ENCODE measurements at places on chromosomes 11 and 22.

DNA sequence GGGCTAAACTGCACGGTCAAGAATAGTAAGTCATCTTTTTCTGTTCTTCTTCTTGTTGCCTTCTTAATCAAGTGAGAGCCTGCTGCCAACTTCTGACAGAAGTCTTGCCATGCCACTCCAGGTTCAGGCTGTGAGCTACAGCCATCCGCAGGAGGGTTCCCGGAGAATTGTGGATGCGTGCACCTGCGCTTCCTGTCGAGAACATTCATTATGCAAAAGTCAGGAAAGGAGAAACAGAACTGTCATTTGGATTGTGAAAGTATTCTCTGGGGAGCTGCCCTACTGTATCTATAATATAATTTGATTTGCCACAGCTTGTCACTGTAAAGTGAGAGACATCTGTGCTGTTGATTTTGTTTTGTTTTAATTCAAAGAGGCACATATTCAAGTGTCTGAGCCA lies 12.3 kb downstream of the IL17RA start:
- no peak overlapping the region for H3K4me3 ChIP-seq
- no peaks in the 10 kb centered on the region for H3K27me3 ChIP-seq
- H3K4me1 ChIP-seq, result peaks cover 77% of the 10 kb centered on the region
- DNase-seq, result no peak
- H3K27ac ChIP-seq, result no peak overlapping the region

DNA sequence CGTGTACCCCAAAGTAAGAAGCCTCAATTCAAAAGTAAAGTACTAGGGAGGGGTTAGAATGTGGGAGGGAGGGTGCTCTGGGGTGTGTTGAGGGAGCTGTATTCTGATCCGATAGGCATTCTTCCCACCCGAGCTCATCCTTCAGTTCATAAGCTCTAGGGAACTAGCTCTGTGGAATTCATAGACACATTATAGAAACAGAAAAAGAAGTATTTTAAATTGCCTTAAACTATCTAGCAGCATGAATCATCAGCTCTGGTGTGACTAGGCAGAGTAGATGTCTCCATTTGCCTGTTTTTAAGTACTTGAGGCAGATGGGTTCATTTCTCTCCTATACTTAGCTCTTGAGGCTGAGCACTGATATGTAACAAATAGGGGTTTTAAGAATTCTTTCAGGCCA lies 7.3 kb upstream of the SGSM3 start:
- DNase-seq, result no peak
- H3K36me3 ChIP-seq, result peaks cover 56% of the 10 kb centered on the region
- peaks cover 4% of the 10 kb centered on the region for H3K4me1 ChIP-seq
- H3K27me3 ChIP-seq, result no peaks in the 10 kb centered on the region
- H3K4me3 ChIP-seq, result no peak overlapping the region

- no peak overlapping the region for H3K27ac ChIP-seq
- peaks cover 4% of the 10 kb centered on the region for H3K4me1 ChIP-seq
- no peak for DNase-seq
- H3K36me3 ChIP-seq, result no peaks in the 10 kb centered on the region
- no peak overlapping the region for H3K4me3 ChIP-seq
- peaks cover 4% of the 10 kb centered on the region for H3K27me3 ChIP-seq
Measured at GRCh38 chr11:86499723-86500129, 125.0 kb downstream of the CCDC81 start.

GRCh38 chr11:57322256-57323166 lies 2.2 kb downstream of the TNKS1BP1 start:
- H3K4me3 ChIP-seq, result peak overlapping the region; percentile 29
- peak; percentile 15 for DNase-seq

GRCh38 chr11:58923300-58923788 lies 15.9 kb upstream of the GLYATL1 start:
- H3K27me3 ChIP-seq, result peaks cover 5% of the 10 kb centered on the region
- no peaks in the 10 kb centered on the region for H3K36me3 ChIP-seq
- peaks cover 19% of the 10 kb centered on the region for H3K4me1 ChIP-seq
- H3K27ac ChIP-seq, result no peak overlapping the region

- no peak for DNase-seq
Measured at GRCh38 chr11:59523541-59523940, 12.2 kb downstream of the OR4D9 start.

- no peak overlapping the region for H3K27ac ChIP-seq
- H3K36me3 ChIP-seq, result no peaks in the 10 kb centered on the region
- no peak overlapping the region for H3K4me3 ChIP-seq
- H3K4me1 ChIP-seq, result peaks cover 6% of the 10 kb centered on the region
- no peak for DNase-seq
- H3K27me3 ChIP-seq, result peaks cover 4% of the 10 kb centered on the region
Measured at GRCh38 chr11:76791861-76792260, 8.7 kb downstream of the TSKU start.

GRCh38 chr22:41425660-41426365 lies 20.8 kb downstream of the TOB2 start:
- H3K36me3 ChIP-seq, result peaks cover 22% of the 10 kb centered on the region
- H3K4me3 ChIP-seq, result no peak overlapping the region
- peak overlapping the region; percentile 78 for H3K27ac ChIP-seq
- H3K27me3 ChIP-seq, result no peaks in the 10 kb centered on the region

- no peak overlapping the region for H3K4me3 ChIP-seq
- H3K27ac ChIP-seq, result no peak overlapping the region
- H3K4me1 ChIP-seq, result no peaks in the 10 kb centered on the region
- DNase-seq, result no peak
- H3K36me3 ChIP-seq, result no peaks in the 10 kb centered on the region
- H3K27me3 ChIP-seq, result peaks cover 10% of the 10 kb centered on the region
Measured at GRCh38 chr11:134556186-134556585, 144.1 kb upstream of the B3GAT1 start.

DNA sequence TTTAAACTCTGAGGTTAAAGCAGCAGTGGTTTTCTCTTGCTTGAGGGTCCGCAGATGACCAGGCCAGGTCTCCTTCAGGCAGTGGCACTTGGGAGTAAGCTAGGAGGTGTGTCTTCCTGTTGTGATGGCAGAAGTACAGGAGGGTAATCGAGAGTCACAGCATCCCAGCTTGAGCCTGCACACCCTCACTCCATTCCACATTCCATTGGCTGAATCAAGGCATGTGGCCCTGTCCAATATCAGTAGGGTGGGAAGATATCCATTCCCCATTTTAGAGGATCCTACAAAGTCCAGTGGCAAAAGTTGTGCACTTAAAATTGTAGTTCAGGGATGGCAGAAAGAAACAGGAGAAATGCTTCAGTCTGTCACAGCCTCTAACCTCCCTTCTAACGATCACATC lies 23.3 kb downstream of the OSBP2 start:
- no peaks in the 10 kb centered on the region for H3K27me3 ChIP-seq

GRCh38 chr11:69137151-69137844 lies 18.4 kb upstream of the SMIM38 start:
- H3K4me3 ChIP-seq, result no peak overlapping the region
- no peak overlapping the region for H3K27ac ChIP-seq
- H3K4me1 ChIP-seq, result peaks cover 6% of the 10 kb centered on the region
- H3K27me3 ChIP-seq, result no peaks in the 10 kb centered on the region

GRCh38 chr11:12749442-12749841 lies 75.2 kb downstream of the TEAD1 start:
- H3K4me1 ChIP-seq, result no peaks in the 10 kb centered on the region
- H3K4me3 ChIP-seq, result no peak overlapping the region
- H3K27ac ChIP-seq, result no peak overlapping the region
- peaks cover 20% of the 10 kb centered on the region for H3K27me3 ChIP-seq

DNA sequence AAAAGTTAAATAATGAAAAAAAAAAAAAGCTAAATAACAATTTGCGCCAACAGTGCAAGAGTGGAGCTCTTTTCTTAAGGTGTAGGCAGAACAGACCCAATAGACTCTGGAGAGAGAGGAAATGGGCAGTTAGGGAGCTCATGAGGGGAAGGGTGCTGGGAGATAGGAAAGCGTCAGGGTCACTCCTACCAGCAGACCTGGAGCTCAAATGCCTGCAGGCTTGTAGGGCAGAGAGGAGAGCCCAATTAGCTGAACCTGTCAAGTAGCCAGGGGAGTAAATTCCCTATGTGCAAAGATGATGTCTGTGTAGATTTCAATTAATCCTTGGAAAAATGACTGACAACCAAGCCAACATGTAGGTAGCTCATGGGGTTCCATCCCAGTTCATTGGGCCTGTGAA lies 73.0 kb downstream of the RAB30 start:
- H3K36me3 ChIP-seq, result peaks cover 24% of the 10 kb centered on the region
- H3K27me3 ChIP-seq, result no peaks in the 10 kb centered on the region
- peaks cover 72% of the 10 kb centered on the region for H3K4me1 ChIP-seq
- no peak overlapping the region for H3K4me3 ChIP-seq

- DNase-seq, result no peak
- H3K36me3 ChIP-seq, result no peaks in the 10 kb centered on the region
- no peak overlapping the region for H3K4me3 ChIP-seq
Measured at GRCh38 chr11:109772892-109773291, 320.3 kb upstream of the ZC3H12C start.

DNA sequence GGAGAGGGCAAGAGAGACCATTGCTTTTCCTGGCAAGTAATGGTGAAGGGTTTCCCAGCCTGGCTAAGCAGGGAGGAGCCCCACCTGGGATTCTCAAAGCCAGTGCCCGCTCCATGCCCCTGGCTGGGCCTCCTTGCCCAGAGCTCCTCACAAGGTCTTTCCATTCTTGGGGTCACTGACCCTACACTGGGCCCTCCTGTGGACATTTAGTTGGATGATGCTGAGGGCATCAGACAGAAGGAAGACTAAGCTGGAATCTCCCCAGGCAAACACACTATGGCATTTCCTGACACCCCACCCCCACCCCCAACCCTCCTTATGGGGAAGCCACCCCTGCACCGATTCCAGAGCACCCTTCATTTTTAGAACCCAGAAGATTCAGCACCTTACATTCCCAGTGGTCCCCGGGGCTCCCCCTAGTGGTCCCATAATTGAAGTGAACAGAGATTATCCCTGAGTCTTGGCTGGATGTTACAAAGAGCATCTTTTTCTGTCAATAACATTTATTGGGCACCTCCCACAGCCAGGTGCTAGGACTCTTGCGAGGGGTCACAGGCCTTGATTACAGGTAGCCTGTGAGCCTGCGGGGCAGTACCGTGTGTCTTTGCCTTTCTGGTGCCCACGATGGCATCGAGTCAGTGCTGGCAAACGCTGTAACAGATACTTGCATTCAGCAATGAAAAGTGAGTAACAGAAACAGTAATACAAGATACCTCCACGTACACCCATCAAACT lies 548.5 kb downstream of the BUD13 start:
- DNase-seq, result peak; percentile 18
- no peaks in the 10 kb centered on the region for H3K36me3 ChIP-seq
- H3K27ac ChIP-seq, result no peak overlapping the region
- peaks cover 24% of the 10 kb centered on the region for H3K27me3 ChIP-seq
- no peaks in the 10 kb centered on the region for H3K4me1 ChIP-seq
- no peak overlapping the region for H3K4me3 ChIP-seq

- no peak for DNase-seq
- H3K4me1 ChIP-seq, result peaks cover 5% of the 10 kb centered on the region
- no peak overlapping the region for H3K4me3 ChIP-seq
- peaks cover 15% of the 10 kb centered on the region for H3K27me3 ChIP-seq
- no peaks in the 10 kb centered on the region for H3K36me3 ChIP-seq
Measured at GRCh38 chr11:111093061-111093460, 152.5 kb upstream of the POU2AF2 start.

DNA sequence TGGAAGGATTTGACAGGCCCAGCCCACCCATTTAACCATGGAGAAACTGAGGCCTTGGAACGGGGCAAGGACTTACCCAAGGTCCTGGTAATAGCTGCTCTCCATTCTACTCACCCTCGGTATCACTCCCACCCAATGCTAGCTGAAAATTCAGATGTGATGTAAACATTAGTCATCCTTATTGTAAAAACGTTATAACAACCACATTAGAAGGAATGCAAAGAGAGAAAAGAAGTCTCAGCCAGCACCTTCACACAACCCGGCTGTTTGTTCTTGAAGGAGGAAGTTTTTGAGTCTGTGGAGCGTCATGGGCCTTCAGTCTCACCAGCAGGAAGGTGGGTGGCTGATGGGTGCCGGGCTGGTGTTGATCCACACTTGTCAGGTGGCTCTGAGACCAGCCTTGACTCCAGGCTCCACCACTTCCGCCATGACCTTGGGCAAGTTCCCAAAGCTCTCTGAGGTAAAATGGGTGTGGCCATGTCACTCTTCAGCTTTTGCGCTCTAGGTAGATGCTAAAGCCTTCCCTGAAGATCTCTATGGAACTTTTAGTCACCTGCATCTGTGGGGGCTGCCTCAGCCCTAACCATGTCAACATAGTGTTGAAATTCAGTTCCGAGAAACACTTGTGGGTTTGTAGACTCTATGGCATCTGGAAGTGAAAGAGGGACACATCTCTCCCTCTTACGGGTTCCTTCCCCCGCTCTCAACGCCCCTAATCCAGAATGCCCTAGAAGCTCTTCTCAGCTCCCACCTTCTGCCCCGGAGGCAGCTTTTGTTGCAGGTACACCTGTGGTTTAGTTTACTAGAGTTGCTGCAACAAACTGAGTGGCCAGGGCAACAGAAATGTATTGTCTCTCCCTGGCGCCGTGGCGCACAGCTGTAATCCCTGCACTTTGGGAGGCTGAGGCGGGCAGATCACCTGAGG lies 14.8 kb downstream of the CD6 start:
- peak overlapping the region; percentile 75 for H3K4me3 ChIP-seq
- peaks cover 68% of the 10 kb centered on the region for H3K36me3 ChIP-seq
- H3K27ac ChIP-seq, result peak overlapping the region; percentile 93
- peak; percentile 93 for DNase-seq

- H3K27ac ChIP-seq, result no peak overlapping the region
- H3K4me1 ChIP-seq, result no peaks in the 10 kb centered on the region
- DNase-seq, result no peak
- H3K27me3 ChIP-seq, result peaks cover 16% of the 10 kb centered on the region
Measured at GRCh38 chr11:19294444-19294843, 53.7 kb upstream of the E2F8 start.

DNA sequence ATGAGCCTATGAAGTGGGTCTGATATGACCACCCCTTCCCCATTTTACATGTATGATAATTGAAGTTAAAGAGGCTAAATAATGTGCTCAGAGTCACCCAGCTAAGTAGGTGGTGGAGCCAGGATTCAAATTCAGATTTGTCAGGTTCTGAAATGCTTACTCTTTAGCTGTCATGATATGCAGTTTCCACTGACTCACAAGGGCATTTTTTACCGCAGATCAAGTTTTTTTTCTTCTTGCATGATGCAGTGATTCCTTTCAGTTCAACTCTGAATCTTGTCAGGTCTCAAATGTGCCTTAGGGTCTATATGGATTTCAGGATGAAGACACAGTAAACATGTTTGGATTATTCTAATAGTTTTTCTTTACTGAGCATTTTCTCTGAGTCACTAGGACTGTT lies 12.6 kb upstream of the TRIM44 start:
- no peaks in the 10 kb centered on the region for H3K4me1 ChIP-seq
- H3K36me3 ChIP-seq, result no peaks in the 10 kb centered on the region
- peaks cover 43% of the 10 kb centered on the region for H3K27me3 ChIP-seq
- H3K4me3 ChIP-seq, result no peak overlapping the region
- no peak for DNase-seq
